Activated CD8-positive, alpha-beta memory T cell treated with anti-CD3 and anti-CD28 coated beads for 4 hours (primary cell): ENCODE measurements at places on chromosomes 4 and X.

GRCh38 chrX:63513825-63514568 is 162.9 kb upstream of the SPIN4 start:
- DNase-seq, result no peak

- DNase-seq, result no peak
Measured at GRCh38 chr4:64266669-64267068, 142.6 kb downstream of the TECRL start.

- DNase-seq, result no peak
Measured at GRCh38 chr4:57139783-57140182, 29.6 kb upstream of the IGFBP7 start.

DNA sequence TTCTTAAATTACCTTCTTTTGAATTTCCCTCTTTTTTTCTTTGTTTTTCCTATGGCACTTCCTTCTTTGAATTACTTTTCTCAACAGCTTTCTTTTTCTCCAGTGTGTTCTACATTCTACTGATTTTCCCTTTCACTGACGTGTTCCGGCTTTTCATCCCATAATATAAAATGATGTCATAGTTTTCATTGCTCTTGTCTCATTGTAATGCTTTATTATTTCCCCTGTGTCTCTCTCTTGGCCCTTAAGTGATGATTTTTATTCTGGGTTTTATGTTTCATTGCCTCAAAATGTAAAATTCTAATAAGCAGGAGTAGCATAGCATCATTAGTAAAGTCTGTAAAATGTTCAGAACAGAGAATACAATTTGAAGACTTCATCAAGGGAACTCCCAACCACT is 299.3 kb downstream of the KCTD8 start:
- no peak for DNase-seq

DNA sequence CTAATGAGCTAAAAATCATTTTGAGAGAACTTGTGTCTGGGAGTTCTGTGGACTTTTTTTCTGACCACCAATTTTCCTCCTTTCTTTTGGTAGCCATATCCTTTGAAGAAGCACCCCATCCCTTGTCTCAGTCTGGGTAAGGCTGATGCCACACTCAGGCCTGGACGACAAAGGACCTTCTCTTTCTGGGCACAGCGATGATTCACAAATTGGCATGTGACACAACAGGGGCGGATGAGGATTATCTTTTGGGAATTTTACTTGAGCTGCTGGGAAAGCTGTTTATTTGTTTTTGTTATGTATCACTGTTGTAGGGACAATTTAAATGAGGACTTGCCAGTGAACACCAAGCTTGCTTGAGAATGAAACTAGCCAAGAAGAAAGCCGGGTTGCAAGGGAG is 233.4 kb upstream of the HAND2 start:
- no peak for DNase-seq

- no peak for DNase-seq
Measured at GRCh38 chr4:128942607-128943006, 133.1 kb downstream of the JADE1 start.

GRCh38 chr4:76283900-76284299 is 22.6 kb upstream of the STBD1 start:
- no peak for DNase-seq

DNA sequence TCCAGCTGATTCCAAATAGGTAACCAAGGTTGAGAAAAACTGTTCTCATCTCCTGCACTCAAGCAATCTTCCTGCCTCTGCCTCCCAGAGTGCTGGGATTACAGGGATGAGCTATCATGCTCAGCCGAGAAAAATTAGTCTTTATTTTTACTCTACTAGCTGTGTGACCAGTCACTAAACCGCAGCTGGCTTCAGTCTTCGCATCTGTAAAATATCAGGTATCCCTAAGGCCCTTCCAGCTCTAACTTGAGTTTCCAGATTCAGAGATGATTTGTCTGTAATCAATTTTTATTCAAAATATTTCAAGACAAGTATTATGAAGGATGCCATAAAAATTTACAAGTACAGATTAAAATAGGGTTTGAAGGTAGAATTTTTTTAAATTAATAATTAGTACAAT is 3.5 kb downstream of the ADH6 start:
- no peak for DNase-seq

GRCh38 chr4:40357738-40358137 is 22.6 kb downstream of the CHRNA9 start:
- no peak for DNase-seq

DNA sequence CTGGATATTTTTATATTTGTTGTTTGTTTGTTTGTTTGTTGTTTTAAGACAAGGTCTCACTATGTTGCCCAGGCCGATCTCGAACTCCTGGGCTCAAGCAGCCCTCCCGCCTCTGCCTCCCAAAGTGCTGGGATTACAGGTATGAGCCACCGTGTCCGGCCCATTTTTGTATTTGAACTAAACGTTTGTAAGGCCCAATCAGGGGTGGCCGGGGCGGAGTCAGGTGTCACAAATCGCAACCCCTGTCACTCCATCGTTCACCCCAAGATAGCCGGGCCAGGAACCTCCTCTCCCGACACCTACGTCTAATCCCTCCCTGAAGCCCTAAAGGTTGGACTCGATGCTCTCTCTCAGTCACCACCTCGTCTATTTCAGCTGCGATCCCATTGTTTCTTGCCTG is 722 bp upstream of the EFHC2 start:
- DNase-seq, result peak; percentile 11
